Aorta (tissue), 5 donors: ENCODE measurements at places on chromosomes 3 and 15. TPM values are rescaled to one million over a fixed set of nuclear protein-coding genes. Genes with fewer than 3 reads are reported as not detected.

The IL17RE gene
- polyA plus RNA-seq, result 14.5 TPM

- no peak for DNase-seq
Measured at GRCh38 chr3:133927540-133928066, 31.9 kb upstream of the RAB6B start.

The FAM107A gene
- polyA plus RNA-seq, result 5.6 TPM

- DNase-seq, result peak; percentile 90
Measured at GRCh38 chr3:9809615-9810432, at the start of gene TTLL3. TTLL3 (plus strand) TSS chr3:9810262; CDS start chr3:9810662, 400 bp downstream.

- no peak for DNase-seq
Measured at GRCh38 chr15:84934942-84935729, 46.5 kb upstream of the PDE8A start.

DNA sequence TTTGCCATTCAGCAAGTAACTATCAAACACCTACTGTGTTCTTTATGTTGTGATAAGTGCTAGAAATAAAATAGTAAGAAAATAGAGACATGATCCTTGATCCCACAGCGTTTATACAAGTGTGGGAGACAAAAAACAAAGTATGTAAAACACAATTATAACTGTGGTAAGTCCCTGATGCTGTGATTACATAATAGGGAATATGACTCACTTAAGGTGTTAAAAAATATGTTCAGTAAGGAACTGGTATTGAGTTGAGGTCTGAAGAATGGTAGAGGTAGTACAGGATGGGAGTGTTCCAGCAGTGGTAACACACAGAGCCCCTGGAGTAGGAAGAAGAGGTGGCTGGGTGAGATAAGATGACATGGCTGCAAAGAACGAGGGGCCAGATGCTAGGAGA is 132.1 kb upstream of the TMC3 start:
- no peak for DNase-seq

DNA sequence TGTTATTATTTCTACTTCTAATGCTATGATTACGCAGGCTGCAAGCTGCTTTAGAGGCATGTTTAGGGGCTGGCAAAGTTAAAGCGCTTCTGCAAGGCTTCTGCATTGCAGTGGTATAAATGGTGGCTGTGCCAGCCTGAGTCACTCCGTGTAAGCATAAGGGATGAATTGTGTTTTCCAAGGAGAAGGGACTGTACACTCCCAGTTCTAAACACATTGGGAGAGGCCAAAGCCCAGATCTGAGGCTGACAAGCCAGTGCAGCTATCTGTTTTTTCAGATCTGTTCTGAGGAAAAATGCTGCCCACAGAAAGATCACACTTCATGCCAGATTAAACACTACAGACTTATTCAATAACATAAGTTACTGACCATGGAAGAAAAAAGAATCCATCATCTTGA is 83.8 kb downstream of the PRICKLE2 start:
- no peak for DNase-seq

The CILP gene
- polyA plus RNA-seq, result 0.28 TPM

GRCh38 chr15:42444415-42445063 is 46.4 kb downstream of the ZNF106 start:
- DNase-seq, result no peak
